Stimulated activated CD4-positive, alpha-beta T cell treated with anti-CD3 and anti-CD28 coated beads, Interleukin-12 subunit alpha, Interleukin-12 subunit beta, amount 100 ng/mL, for 4 hours (primary cell): ENCODE measurements at places on chromosomes 11 and 22.

DNA sequence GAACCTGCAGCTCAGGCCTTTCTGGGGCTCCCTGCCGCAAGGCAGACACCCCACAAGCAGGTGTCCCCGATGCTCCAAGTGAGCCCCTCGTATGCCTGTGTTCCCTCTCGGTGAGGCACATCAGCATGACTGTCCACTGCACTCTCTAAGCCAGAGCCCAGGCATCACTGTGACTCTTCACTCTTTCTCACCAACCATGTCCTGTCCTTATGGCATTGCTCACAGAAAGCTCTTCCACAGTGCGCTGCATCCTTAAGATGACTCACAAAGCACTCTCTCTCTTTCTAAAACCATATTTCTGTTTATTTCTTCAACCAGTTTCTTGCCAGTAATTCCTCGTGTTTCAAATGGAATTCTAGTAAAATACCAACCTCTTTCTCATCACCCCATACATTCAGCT lies 18.1 kb downstream of the GAB4 start:
- DNase-seq = no peak

DNA sequence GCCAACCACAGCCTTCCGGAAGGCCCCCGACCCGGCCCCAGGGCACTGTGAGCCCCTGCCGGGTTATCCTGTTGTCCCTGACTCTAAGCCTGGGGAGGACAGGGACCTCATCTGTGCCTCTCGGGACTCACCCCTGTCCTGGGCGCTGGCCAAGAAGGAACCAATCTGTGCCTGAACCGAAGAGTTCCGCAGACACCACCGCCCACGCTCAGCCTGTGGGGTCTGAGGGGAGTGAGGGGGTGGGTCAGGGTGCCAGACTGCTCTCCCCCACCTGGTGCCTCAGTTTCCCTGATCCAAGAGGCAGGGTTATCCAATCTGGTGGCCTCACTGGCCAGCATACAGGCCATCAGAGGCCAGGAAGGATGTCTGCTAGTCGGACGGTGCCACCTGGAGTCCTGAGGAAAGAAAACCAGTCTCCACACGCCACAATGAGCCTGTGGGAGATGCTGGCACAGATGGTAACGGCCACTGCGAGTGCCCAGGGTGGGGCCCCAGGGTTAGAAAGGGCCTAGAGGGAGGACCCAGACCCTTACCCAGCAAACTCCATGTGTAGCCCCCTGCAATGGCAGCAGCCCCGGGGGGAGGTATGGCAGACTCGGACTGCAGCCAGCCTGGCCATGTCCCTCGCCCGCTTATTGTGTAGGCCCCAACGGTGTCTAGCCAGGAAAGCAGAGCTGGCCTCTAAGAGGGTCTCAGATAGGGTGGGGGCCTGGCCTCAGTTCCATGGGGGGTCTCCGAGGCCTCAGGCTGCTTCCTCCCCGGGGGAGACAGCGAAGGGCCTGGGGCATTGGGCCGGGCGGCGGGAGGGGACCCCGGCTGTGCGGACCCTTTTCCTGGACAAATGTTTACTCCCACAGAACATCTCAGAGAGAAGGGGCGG lies 827 bp upstream of the TNNT3 start:
- no peak for DNase-seq

DNA sequence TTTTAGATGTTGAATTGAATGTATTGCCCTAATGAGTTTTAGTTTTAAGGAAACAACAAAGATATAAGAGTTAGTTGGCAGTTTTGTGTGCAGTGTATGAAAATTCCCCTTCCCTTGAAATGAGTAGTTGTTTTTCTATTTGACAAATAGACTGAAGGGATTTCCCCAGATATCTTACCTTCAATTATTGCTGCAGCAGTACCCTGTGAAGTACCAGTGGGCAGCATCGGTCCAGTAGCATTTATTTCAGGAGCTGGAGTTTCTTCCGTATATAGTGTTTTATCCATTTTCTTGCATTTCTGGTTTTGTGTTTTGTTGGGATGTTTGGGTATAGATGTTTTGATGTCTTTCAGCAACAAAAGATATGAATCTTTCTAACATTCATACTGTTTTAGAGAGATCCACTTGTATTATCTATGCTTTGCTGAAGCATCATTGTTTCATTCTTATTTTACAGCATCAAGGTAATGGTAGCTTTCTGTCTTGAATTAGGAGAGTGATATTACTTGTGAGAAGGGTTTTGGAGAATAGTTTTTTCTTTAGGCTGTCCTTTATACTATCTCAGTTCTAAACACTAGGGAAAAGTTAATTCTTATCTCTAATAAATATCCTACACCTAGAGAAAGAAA lies 7.4 kb downstream of the KMT2A start:
- no peak for DNase-seq

- DNase-seq = no peak
These were observed 42.0 kb downstream of the SGSM3 start for GRCh38 chr22:40412441-40412840.

DNA sequence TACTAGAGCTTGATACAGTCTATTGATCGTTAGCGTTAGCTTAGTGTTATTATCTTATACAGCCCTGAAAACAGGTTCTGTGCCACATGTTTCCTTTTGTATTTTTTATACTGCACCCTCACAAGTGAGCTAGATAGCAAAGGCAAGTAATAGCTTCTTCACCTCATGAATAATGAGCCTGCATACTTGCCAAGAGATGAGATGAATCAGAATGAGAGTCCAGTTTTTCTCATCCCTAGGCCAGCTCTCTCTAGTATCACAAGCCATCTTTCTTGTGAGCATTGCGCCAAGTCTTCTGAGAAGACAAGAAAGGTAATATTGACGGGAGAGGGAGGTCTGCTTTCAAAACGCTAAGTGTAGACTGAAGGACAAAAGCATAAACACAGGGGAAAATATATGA lies 8.7 kb upstream of the CARD18 start:
- no peak for DNase-seq

- no peak for DNase-seq
These were observed 18.6 kb downstream of the GRAMD4 start for GRCh38 chr22:46638601-46639431.

GRCh38 chr11:133081730-133082452 lies 450.4 kb downstream of the OPCML start:
- DNase-seq = no peak

- DNase-seq = no peak
These were observed 14.1 kb upstream of the GLYAT start for GRCh38 chr11:58745705-58746364.

DNA sequence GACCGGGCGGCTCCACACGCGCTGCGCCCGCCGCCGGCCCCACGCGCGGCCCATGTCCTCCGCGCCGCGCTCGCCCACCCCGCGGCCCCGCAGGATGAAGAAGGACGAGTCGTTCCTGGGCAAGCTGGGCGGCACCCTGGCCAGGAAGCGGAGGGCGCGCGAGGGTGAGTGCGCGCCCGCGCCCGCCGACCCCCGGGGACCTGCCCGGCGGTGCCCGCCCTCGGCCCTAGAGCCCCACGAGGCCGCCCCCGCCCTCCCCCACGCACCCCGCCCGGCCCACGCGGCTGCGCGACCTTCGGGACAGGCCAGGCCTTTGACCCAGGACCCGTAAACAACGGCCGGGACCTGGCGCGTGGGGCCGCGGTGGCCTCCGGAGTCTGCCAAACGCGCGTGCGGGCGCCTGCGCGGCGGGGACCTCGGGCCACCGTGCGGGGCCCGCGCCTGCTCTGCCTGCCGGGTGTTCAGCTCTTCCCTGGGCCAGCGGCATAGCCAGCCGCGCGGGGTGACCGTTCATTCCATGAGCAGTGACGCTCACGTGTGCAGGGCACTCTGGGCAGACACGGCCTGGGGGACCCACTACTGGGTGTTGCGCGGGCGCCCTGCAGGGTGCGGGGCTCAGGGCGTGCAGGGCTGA lies at the start of gene PARVB:
PARVB (plus strand) TSS at position 15 of the 634 bp plus-strand sequence; CDS start at position 53, 38 bp downstream.
- peak; percentile 7 for DNase-seq

DNA sequence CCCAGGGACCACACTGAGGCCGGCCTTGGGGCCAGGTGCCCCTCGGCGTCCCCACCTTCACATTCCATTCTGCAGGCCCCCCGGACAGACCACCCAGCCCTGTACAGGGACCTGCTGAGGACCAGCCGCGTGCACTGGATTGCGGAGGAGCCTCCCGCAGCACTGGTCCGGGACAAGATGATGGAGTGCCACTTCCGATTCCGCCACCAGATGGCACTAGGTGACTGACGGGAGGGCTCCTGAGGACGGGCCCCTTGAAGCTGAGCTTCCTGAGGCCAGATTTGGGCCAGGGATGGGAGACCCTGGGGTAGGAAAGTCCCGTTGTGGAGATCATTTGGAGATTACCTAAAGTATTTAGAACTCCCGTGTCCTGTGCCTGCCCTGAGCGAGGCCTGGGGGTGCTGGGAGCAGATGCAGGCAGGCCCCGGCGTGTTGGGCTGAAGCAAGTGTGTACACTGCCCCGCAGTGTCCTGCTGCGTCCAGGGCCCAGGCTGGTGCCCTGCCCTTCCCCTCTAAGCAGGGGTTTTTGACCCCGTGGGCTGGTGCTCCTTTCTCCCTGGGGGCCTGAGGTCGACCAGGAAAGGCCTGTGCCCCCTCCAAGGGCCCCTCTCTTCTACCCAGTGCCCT lies 20.0 kb downstream of the TRMU start:
- DNase-seq = peak; percentile 58

GRCh38 chr11:111870886-111871692 lies at the start of gene ALG9:
Gene ALG9, minus strand, starts transcription at chr11:111871581. Its CDS starts 99 bp downstream, at chr11:111871482.
- peak; percentile 93 for DNase-seq
